ENCODE measurements at places on chromosomes 13 and 19.
A peak's percentile ranks its signal among the peaks of the same experiment; 100 is the strongest.

DNA sequence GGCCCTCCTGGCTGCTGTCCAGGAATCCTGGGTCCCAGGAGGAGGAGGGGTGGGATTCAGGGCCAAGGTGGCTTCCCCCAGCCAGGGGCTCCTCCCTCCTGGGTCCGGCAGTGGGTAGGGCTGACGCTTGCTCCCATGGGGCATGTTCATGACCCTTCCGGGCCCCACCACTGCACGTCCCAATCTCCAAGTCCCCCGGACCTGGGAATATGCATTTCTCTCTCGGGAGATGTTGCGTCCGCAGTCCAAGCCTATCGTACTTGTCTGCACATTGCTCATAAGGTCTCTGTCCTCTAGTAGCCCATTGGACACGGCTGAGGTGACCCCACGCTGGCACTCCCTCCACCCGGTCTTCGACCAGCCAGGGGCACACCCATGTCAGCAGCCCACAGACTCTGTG, 192.3 kb downstream of the TEX29 start:
- DNase-seq = no peak

- peak; percentile 47 for DNase-seq
Observed at GRCh38 chr19:46600384-46601317, 479 bp upstream of the CALM3 start.

GRCh38 chr19:11963566-11964355, 1.1 kb upstream of the ZNF763 start:
- peak; percentile 62 for DNase-seq

DNA sequence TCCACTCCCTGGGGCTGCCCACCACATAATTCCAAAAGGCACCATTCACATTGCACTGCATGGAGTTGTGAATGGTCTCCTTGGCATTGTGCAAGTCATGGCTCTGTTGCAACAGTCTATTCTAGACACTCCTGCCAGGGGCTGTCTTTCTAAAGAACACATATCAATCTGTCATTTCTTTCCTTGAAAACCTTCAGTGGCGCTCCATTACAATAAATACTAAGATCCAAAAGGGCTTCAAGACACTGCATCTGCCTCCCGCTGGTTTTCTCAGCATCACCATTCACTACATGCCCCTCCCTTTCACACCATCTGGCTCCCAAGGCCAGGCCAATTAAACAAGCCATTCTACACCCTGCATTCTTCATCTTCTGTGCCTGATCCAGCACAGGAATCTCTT, 32.2 kb upstream of the TM9SF2 start:
- peak; percentile 78 for DNase-seq

- DNase-seq = no peak
Observed at GRCh38 chr13:93407551-93407950, 180.9 kb downstream of the GPC6 start.

DNA sequence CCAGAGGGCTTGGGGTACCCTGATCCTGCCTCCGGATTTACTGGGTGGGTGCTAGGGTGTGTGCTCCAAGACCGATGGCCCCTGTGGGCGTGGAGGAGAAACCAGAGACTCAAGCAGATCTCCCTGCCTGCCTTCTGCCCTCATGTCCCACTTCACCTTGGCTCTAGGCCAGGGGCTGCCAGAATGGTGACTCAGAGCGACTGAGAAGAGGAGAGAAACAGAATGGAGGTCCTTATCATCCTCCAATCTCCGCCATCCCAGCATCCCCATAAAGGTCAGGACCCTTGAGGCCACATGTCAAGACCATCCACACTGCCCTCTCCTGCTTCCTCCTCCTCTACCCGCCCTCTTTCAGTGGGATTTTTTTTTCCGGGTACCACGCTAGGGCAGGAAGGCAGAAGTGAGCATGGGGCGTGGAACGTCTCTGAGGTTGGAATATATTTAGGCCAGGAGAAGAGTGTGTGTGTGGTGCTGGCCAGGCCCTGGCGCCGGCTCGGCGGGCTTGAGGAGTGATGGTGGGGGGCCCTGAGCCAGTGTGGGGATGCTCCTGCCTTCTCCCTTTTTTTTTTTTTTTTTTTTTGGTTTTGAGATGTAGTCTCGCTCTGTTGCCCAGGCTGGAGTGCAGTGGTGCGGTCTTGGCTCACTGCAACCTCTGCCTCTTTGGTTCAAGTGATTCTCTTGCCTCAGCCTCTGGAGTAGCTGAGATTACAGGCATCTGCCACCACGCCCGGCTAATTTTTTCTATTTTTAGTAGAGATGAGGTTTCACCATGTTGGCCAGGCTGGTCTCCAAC, 22.3 kb downstream of the IER2 start:
- DNase-seq = no peak

- DNase-seq = no peak
Observed at GRCh38 chr19:42412661-42413076, 14.5 kb downstream of the LIPE start.

DNA sequence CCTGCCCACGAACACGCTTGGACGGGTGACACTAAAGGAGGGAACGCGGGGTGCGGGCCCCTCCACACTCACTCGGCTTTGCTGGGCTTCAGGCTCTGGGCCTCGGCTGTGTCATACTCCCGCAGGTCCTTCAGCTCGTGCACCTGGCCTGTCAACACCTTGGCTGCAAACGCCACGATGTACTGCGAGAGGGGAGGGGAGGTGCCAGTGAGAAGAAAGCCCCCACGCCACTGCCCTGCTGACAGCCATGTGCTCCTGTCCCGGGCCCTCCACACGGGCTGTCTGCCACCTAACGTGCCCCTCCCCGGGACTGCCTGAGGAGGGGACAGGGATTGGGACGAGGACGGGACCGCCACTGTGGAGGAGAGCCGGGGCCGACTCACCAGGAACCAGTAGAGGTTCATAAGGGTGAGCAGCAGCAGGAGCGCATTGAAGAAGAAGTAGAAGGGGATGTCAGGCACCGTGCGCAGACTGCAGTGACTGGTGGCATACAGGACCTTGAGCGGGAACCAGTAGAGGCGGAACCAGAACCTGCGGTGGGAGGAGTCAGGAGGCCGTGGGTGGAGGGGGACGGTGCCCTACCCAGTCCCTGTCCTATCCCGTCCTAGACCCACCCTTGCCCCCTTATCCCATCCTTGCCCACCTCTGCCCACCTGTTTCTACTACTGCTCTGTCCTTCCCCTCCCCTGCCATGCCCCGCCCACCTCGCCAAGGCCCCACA, 16.9 kb downstream of the CERS1 start:
- no peak for DNase-seq

GRCh38 chr19:17944301-17944700, 11.5 kb downstream of the CCDC124 start:
- no peak for DNase-seq

DNA sequence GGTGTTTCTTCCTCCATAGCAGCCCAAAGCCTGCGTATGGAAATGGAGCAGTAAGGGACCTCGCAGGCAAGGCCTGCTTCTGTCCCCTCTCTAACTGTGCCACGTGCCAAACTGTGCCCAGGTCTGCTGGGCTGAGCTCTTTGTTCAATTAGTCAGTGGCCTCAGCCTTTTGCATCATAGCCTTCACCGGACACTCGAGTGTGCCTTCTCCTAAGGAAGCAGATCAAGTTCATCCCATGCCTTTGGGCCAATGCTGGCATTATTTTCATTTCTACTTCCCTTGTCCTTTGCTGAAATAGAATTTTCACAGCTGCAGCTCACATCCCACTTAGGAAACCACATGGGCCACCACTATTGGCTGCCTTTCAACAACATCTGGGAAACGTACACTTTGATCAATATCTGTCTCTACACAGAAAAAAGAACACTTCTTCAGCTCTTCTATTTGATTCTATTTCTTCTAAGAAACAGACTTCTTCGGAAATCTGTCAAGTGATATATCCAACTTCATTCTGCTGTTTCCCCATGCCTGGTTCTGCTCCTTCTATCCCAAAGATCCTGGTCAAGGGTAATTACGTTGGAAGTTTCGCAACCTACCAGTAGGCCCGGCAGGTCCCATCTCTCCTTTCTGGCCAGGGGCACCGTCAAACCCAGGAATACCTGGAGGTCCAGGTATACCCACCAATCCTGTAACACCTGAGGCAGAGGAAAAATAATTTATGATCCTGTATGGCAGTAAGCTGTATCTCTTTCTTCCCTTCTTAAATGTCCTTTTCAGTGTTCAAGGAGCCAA, 143.9 kb downstream of the COL4A1 start:
- no peak for DNase-seq

DNA sequence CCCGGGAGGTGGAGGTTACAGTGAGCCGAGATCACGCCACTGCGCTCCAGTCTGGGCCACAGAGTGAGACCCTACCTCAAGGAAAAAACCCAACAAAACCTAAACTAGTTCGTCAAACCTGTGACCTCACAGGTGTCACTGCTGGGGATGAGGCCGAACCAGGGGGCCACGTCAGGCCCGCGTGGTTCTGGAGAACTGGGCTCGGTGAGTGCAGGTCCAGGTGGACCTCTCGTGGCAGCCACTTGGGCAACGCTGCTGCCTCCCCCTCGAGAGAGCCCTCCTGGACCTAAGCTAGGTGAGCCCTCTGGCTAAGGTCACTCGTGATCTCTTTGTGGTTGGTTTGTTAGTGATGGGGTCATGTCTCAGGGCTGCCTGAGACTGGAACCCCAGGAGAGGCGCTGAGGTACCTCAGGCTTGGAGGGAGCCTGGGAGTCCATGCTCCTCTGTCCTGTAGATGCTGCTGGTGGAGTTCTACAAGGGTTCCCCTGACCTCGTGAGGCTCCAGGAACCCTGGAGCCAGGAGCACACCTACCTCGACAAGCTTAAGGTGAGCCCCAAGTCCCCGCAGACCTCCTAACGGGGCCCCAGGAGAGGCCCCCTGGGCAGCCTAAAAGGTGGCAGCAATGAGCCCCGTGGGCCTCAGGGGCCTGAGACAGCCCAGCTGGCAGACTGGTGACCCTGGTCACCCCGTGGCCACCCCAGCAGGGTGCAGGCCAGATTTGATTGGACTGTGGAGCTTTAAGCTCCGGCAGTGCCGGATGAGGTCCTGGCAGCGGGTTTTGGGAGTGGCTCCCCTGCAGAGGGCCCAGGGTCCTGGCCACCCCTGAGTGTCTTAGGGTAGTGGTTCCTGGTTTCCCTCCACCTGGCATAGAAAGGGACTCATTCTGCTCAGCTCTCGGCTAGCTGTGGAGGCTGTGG, 15.6 kb downstream of the MPND start:
- no peak for DNase-seq

- DNase-seq = no peak
Observed at GRCh38 chr13:106344342-106344741, 191.1 kb downstream of the EFNB2 start.

GRCh38 chr19:46474211-46474610, 2.8 kb upstream of the PNMA8A start:
- DNase-seq = no peak

- peak; percentile 7 for DNase-seq
Observed at GRCh38 chr19:47609906-47610894, 1.3 kb downstream of the BICRA start.

DNA sequence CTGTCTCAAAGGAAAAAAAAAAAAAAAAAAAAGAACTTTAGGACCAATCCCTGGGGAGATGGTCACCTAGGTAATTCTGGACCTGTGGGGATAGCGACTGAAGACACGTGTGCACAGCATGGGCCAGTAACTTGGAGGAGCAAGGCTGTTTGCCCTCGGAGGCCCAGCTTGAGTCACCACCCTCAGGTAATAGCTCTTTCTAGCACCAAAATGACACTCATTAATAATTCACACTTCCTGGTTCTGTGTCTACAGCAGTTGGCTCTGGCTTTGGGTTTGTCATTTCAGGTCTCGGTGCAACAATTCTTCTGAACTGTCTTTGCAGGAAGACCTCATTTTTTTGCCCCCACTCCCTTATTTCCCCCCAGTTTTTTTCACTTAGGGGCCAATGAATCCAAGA, 3.9 kb upstream of the ATP11A start:
- DNase-seq = no peak

DNA sequence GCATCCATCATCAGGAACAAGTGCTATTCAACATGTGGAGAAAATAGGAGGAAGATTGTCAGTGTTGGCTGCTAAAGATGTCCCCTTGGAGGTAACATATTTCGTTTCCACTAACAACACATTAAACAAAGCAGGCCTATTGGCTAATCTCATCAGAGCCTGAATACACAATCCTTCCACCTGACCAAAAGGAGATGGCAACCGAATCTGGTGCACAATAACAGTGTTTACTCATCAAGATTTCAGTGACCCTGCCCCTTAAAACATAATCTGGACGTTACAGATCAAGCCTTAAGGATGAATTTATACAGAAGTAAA, 582.5 kb downstream of the EFNB2 start:
- DNase-seq = no peak

DNA sequence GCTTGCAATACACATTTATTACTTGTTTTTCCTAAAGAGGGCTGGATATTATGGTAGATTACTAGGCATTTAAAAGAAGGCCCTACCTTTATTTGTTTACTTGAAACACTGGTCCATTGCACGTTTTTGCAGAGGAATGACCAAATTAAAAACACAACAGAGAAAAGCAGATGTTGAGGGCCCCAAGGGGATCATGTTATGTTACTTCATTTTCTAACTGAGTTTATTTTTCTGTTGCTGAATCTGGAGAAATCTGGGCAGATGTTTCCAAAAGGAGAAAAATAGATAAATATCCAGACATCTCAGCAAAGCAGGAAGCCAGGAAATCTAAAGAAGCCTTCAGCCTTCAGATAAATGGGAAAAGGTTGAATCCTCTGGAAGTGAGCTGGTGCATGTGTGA, 353.0 kb downstream of the NDFIP2 start:
- DNase-seq = no peak

- DNase-seq = no peak
Observed at GRCh38 chr13:44273991-44274770, 99.4 kb upstream of the SERP2 start.

- no peak for DNase-seq
Observed at GRCh38 chr13:45456196-45456972, 8.4 kb upstream of the COG3 start.

DNA sequence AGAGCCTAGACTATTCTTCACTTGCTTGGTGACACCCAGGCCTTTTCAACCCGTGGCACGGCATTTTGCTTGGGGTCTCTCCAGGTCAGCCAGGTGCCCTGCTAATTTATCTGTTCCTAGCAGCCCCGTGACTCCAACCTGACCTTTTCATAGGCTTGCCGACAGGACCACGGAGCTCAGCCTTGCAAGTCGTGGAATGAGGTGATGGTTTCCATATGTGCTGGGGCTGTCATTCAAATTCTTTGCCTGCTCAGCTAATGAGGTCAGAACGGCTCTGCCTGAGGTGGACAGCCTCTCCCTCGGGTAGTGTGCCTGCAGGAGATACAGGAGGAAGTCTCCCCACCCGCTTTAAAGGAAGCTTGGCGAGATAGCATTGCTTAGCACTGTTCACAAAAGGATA, 61.0 kb downstream of the SHISA2 start:
- no peak for DNase-seq

GRCh38 chr13:59721926-59722910, 441.5 kb downstream of the DIAPH3 start:
- no peak for DNase-seq

GRCh38 chr19:11018179-11018578, 57.3 kb downstream of the SMARCA4 start:
- no peak for DNase-seq
